ENCODE measurements at places on chromosomes 4 and X.

- no peak for DNase-seq
These were observed 43.4 kb downstream of the OSTC start for GRCh38 chr4:108693819-108694218.

- no peak for DNase-seq
These were observed 85.3 kb downstream of the RTL5 start for GRCh38 chrX:72046447-72046846.

GRCh38 chr4:138553001-138553845, 311.1 kb upstream of the SLC7A11 start:
- no peak for DNase-seq

- DNase-seq = no peak
These were observed 34.5 kb upstream of the ALG13 start for GRCh38 chrX:111646515-111646914.

GRCh38 chr4:41573502-41574001, 35.6 kb downstream of the LIMCH1 start:
- no peak for DNase-seq

- DNase-seq = no peak
These were observed 29.1 kb upstream of the PGM2 start for GRCh38 chr4:37797374-37797773.

- DNase-seq = no peak
These were observed 962.6 kb downstream of the PCDH7 start for GRCh38 chr4:31682796-31683195.

DNA sequence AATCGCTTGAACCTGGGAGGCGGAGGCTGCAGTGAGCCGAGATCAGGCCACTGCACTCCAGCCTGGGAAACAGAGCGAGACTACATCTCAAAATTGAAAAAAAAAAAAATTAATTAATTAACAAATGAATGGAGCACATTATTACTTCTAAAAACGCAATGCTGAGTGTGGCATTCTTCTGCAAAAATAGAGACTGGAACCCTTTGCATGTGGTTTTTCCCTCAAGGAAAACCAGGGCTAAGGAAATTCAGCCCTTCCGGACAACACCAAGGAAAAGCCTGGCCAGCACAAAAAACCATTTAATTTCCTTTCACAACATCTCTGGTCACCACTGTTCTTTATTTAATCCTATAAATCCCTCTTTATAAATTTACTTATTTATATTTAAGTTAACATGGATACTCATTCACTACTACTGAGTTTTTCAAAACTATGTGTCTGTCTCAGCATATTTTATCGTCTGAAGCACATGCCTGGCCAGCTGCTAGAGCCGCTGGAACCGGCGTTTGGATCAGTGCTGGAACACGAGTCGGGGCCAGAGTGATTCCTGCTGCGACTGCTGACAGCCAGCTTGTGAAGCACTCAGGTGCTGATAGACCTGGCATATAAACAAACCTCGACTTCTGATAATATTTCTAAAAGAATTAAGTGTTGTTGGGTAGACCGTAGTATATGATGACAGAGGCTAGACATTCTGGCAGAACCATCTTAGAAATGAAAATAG, 84.5 kb upstream of the WWC2 start:
- DNase-seq = no peak

- DNase-seq = no peak
These were observed 45.9 kb downstream of the PTCHD1 start for GRCh38 chrX:23380581-23380980.

DNA sequence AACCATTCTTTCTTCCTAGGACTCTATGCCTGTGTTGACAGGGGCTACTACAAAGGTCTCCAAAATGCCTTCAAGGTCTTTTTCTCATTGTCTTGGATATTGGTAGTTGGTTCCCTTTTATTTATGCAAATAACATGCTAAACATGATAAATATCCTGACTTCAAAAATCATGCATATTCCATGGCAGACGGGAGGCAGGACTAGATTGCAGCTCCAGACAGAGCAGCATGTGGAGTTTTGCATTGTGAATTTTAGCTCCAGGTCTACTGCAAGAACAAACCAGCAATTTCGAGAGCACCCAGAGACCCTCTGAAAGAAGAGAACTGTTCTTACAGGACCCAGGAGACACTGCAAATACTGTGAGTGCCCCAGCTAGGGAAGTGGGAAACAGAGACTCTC, 254.9 kb downstream of the RCHY1 start:
- DNase-seq = no peak

GRCh38 chr4:78616046-78616498, 64.5 kb downstream of the ANXA3 start:
- DNase-seq = no peak

GRCh38 chr4:85430697-85431096, 44.3 kb upstream of the ARHGAP24 start:
- DNase-seq = no peak

DNA sequence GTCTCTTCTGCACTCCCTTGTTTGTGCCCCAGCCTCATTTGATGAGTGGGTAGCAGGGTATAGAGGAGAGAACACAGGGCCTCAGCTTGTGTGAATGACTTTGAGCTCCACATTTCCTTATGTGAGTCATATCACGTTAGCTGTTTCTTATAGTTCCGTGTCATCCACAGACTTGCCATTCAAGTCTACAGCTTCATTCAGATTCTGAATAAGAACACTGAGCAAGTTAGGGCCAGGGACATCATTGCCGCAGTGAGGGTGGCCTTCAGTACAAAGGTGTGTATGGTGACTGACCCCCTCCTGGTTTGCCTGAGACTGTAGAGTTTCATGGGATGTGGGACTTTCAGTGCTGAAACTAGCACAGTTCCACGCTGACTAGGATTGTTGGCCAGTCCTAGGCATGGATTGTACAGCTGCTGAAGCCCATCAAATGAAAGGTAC, 23.6 kb downstream of the KLF3 start:
- DNase-seq = no peak

GRCh38 chrX:124337916-124338315, 5.5 kb downstream of the TEX13D start:
- no peak for DNase-seq

DNA sequence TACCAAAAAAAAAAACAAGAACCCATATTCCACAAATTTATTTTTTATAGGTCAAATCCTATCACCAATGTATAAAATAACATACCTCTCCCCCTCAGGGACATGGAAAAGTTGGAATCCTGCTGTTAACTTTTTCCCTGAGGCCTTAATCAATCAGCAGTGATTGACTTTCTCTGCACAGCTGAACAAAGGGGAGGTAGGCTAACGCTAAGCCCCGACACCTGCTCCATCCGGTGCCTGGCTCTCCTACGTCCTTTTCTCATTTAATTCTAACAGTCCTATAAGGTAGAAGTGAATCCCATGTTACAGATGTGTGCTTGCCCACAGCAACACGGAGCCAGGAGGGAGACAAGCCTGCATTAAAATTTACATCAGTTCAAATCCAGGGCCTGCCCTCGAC, 2.8 kb downstream of the CENPU start:
- no peak for DNase-seq

DNA sequence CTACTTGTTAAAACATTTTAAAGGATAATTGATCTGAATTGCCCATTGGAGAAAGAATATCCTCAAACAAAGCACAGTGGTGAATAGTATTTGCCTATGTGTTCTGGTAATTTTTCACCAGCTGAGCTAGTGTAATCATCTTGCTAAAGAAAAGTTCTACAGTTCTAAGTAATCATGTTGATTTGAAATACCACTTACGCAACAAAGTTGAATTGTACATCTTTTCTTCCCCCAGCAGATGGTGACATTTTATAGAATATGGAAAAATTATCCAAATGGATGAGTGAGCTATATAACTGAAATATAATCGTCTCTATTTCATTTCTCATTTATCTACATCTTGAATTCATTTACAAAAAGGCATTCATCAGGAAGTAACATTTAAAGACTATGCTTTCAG, 9.7 kb upstream of the ZNF674 start:
- no peak for DNase-seq

GRCh38 chrX:78687586-78687985, 28.5 kb upstream of the RTL3 start:
- no peak for DNase-seq

- no peak for DNase-seq
These were observed 227.1 kb upstream of the FTHL17 start for GRCh38 chrX:31298916-31299315.

DNA sequence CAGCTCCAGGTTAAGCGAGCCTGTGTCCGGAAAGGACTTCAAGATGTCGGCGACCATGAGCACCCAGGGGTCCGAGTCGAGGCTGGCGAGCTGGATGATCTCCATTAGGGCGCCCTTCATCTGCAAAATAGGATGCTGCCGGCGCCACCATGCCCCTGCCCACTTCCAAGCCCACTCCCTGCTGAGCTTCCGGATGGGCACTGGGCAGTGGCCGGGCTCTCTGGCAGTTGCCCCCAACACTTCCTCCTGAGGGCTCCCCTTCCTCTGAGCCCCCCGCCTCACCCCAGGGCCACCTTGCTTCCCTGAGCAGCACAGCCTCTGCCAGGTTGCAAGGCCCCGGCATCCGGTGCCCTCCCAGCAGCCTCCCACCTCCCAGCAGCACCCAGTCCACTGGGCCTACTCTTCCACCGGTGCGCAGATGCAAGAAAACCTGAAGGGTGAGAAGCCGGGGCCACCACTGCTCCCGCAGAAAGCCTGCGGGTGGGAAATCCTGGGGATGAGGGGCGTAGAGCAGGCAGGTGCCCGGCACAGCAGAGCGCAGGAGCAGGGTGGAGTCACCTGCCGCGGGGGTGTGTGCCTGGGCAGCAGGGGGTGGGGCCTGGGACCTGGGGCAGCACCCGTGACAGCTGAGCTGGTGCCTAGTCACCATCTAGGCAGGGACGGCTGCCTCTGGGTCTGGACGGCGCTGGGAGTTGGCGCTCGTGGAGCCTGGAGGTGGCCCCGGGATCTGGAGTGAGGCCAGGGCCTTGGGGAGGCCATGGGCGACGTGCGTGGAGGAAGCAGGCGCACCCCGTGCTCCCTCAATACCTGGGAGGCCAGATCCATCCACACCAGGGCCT, 17.0 kb downstream of the NELFA start:
- no peak for DNase-seq

DNA sequence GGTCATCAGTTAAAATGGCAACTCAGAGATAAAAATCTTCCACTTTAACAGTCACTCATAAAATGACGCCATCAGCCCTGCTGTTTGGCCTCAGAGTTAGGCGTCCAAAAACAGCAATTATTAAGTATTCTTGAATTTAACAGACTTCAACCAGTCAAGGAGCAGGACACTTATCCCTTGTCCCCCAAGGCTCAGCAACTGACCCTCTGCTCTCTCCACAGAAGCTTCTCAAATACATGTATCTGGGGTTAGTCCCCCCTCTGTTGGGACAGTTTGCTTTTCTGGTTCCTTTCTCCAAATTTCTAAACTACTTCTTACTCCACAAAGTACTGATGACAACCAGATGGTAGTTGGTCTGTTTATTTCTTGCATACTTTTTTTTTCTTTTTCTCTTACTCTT, 54.4 kb downstream of the SOD3 start:
- no peak for DNase-seq

DNA sequence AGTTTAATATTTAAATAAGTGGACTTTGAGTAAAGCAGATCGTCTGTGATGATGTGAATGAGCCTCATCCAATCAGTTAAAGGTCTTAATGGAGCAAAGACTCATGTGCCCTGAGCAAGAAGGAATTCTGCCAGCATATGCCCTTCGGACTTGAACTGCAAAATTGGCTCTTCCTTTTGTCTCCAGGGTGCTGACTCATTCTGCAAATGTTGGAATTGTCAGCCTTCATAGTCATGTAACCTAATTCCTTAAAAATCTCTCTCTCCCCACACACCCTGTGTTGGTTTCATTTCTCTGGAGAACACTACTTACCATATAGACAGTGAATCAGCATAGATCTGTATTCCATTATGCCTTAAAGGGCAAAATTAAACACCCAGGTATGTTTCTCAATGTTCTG, 609.8 kb upstream of the GALNTL6 start:
- DNase-seq = no peak

- no peak for DNase-seq
These were observed 116.8 kb upstream of the AGA start for GRCh38 chr4:177558995-177559394.

DNA sequence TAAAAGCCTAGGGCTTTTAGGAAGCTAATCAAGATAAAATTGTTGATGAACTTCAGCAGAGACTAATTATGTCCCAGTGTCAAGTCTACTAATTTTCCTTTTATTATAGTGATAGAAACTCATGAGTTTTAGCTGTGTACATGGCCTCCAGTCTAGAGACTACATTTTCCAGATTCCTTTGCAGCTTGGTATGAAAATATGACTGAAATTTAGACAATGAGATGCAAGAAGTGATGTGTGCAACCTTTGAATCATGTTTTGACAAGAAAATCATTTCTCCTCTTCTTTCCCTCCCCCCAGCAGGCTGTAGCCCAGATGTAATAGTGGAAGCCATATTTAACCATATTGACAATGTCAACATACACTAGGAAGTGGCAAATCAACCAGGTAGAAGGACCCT, 30.3 kb upstream of the IL13RA2 start:
- DNase-seq = no peak

DNA sequence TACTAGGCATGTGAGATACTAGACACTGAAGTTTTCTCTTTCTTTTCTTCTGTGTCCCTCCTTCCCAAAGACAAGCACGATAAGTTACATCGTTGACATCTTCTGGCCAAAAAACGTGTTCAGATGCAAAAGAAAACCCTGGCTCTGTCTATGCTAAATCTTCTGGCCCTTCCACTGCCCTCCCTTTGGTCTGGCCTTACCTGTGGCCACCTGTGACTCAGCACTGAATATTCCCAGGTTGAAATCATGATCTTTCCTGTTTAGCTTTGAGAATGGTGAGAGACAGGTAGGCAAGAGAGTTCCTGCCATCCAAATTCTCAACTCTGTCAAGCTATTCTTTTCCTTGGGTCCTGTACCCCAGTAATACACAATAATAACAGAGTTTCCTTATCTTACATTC, 12.3 kb downstream of the CLCN5 start:
- DNase-seq = no peak

- no peak for DNase-seq
These were observed 15.8 kb downstream of the C4orf50 start for GRCh38 chr4:6002492-6002833.

GRCh38 chr4:166972071-166972470, 262.2 kb downstream of the SPOCK3 start:
- DNase-seq = no peak

DNA sequence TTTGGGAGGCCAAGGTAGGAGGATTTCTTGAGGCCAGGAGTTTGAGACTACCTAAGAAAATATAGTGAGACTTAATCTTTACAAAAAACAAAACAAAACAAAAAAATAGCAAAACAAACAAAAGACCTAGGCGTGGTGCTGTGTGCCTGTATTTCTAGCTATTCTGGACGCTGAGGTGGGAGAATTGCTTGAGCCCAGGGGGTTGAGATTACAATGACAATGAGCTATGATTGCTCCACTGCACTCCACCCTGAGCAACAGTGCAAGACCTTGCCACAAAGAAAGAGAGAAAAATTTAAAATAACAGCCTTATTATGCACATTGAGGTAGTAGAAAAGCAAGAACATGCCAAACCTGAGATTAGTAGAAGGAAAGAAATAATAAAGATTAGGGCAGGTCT, 657.7 kb downstream of the PDHA2 start:
- DNase-seq = no peak

- DNase-seq = no peak
These were observed 9.0 kb downstream of the RAB9A start for GRCh38 chrX:13697976-13698375.

GRCh38 chrX:71301195-71301924, at the start of gene ITGB1BP2:
Gene ITGB1BP2 (plus strand): TSS chrX:71301750. CDS start chrX:71301807, 57 bp downstream.
- no peak for DNase-seq

GRCh38 chr4:31674313-31674947, 954.3 kb downstream of the PCDH7 start:
- DNase-seq = no peak
